ENCODE measurements at places on chromosomes 5 and 9. TPM values are rescaled to one million over a fixed set of nuclear protein-coding genes. Genes with fewer than 3 reads are reported as not detected.

- H3K27me3 ChIP-seq, result no peaks in the 10 kb centered on the region
- DNase-seq, result no peak
- H3K4me3 ChIP-seq, result no peak overlapping the region
- no peaks in the 10 kb centered on the region for H3K36me3 ChIP-seq
- no peaks in the 10 kb centered on the region for H3K4me1 ChIP-seq
Measured at GRCh38 chr5:55547781-55548180, 13.0 kb upstream of the PLPP1 start.

- H3K27me3 ChIP-seq, result peaks cover 2% of the 10 kb centered on the region
- H3K4me1 ChIP-seq, result no peaks in the 10 kb centered on the region
- no peak overlapping the region for H3K4me3 ChIP-seq
- no peaks in the 10 kb centered on the region for H3K36me3 ChIP-seq
Measured at GRCh38 chr5:59819806-59820205, 73.7 kb downstream of the PDE4D start.

DNA sequence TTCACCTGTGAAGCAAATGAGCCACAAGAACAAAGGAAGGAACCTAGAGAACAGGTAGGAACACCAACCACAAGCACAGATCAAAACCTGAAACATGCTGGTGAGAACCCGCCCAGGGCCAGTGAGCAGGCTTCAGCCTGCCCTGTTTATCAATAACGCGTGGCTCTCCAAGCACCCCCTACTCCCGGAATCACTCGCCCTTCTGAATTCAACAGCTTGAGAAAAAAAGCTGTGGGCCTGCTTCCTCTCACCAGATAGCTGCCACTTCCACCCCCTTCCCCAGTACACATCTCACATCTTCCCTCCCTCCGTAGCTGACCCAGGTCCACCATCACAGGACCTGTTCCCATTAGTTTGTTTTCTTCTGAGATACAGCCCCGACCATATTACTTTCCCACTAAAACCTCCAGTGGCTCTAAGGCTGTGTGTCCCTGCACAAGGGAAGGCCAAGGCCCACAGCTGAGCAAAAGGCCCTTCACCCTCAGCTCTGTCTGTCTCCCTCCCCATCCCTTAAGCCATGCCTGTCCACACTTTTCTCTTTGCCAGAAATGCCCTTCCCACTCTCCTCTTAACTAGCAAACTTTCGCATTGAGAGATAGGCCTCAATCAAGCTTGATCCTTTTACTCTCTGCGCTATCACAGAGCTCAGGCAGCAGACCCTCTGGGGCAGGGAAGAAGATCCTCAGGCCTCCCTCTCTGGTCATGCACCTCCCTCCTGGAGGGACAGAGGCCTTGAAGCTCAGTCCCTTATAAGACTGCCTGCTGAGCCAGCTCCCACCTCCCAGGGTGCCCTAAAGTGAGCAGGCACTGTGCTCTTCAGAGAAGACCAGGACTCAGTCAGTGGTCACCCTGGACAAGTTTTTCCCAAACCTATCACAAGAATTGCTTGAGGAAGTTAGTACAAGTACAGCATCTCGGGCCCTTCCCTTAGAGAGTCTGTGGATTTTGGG lies 30.1 kb downstream of the B4GALT1 start:
- no peak overlapping the region for H3K4me3 ChIP-seq
- peak overlapping the region; percentile 64 for H3K27ac ChIP-seq
- H3K27me3 ChIP-seq, result peaks cover 2% of the 10 kb centered on the region
- H3K4me1 ChIP-seq, result peaks cover 39% of the 10 kb centered on the region

GRCh38 chr5:181221792-181222629 lies 1.1 kb upstream of the TRIM41 start:
- H3K27me3 ChIP-seq, result peaks cover 58% of the 10 kb centered on the region
- peaks cover 56% of the 10 kb centered on the region for H3K4me1 ChIP-seq
- peak overlapping the region; percentile 96 for H3K27ac ChIP-seq
- H3K36me3 ChIP-seq, result peaks cover 13% of the 10 kb centered on the region
- DNase-seq, result peak; percentile 98

GRCh38 chr9:94950579-94951323 lies 224.3 kb downstream of the AOPEP start:
- no peak overlapping the region for H3K27ac ChIP-seq
- H3K36me3 ChIP-seq, result peaks cover 5% of the 10 kb centered on the region
- no peak for DNase-seq
- no peaks in the 10 kb centered on the region for H3K27me3 ChIP-seq
- H3K4me3 ChIP-seq, result no peak overlapping the region

DNA sequence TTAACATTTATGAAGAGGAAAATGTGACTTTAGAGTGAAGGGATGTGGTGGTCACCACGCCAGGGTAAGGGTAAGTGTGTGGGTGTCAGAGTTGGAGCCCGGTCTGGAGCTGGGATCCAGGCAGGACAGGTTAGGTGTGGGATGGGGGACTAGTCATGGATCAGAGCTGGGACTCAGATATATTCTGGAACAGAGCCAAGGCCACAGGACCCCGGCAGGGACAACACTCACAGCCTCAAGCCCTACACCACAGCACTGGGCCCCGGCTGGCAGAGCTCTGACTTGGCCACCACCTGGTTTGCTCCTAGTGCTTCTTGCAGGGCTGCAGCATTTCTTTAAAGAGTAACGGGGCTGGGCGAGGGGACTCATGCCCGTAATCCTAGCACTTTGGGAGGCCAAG lies 47.4 kb downstream of the C5orf15 start:
- peaks cover 7% of the 10 kb centered on the region for H3K4me1 ChIP-seq
- H3K27me3 ChIP-seq, result peaks cover 9% of the 10 kb centered on the region
- no peak overlapping the region for H3K27ac ChIP-seq
- no peak overlapping the region for H3K4me3 ChIP-seq
- H3K36me3 ChIP-seq, result no peaks in the 10 kb centered on the region

DNA sequence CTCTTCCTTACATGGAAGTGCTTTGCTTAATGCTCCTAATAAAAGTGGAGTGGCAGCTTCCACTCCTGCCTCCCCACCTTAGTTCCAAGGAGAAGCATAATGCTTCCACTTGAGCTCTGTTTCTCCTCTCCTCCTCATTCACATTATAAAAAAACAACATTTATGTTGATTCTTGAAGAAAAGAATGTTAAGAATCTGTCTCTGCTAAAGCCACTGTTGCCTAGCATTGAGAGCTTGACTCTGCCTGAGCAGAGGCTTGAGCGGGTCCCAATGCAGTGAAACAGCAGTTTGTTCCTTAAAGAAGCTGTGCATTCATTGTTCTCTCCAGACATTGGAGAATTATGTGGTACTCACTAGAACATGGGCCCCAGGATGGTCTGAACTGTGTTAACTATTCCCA lies 101.5 kb upstream of the GHR start:
- no peak overlapping the region for H3K27ac ChIP-seq
- H3K27me3 ChIP-seq, result no peaks in the 10 kb centered on the region
- H3K4me1 ChIP-seq, result no peaks in the 10 kb centered on the region
- DNase-seq, result no peak
- H3K36me3 ChIP-seq, result no peaks in the 10 kb centered on the region
- no peak overlapping the region for H3K4me3 ChIP-seq

DNA sequence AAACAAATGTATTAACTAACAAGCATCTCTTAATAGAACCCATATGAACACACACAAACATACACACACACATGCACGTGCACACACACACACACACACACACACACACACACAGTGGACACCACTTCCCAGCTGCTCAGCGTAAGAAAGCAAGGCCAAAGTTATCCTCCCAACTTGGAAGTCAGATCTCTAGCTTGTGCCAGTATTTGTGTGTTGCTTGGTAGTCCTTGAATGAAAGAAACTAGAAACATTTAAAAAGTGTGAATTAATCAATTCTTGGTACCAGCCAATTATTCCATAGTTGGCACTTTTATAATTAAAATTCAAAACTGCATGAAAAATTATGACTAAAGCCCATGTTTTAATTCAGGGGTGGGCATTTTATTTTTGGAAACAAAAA lies 178.1 kb downstream of the TMEM161B start:
- H3K36me3 ChIP-seq, result no peaks in the 10 kb centered on the region
- H3K27me3 ChIP-seq, result peaks cover 8% of the 10 kb centered on the region
- DNase-seq, result no peak
- H3K4me1 ChIP-seq, result peaks cover 61% of the 10 kb centered on the region
- H3K4me3 ChIP-seq, result no peak overlapping the region
- no peak overlapping the region for H3K27ac ChIP-seq

DNA sequence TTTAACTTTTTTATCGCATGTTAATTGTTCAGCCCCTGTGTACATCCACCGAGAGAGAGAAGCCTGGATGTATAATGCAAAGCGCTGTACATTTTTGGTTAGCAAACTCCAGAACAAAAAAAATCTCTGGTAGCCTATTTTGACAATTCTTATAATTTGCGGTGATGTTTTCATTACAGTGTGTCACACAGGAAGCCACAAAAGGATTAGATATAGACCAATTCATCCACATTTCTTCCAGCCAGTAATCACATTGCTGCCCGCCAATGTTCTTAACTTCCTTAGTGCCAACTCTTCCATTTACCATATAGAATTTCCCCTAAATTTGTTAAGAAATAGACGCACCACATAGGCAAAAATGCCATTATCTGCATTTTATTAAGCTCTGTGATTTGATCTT lies 435.6 kb downstream of the EFNA5 start:
- no peaks in the 10 kb centered on the region for H3K27me3 ChIP-seq
- no peak overlapping the region for H3K4me3 ChIP-seq
- no peak overlapping the region for H3K27ac ChIP-seq

GRCh38 chr5:149298163-149298562 lies 26.5 kb downstream of the AFAP1L1 start:
- no peak overlapping the region for H3K4me3 ChIP-seq
- H3K27me3 ChIP-seq, result no peaks in the 10 kb centered on the region
- H3K36me3 ChIP-seq, result no peaks in the 10 kb centered on the region
- H3K4me1 ChIP-seq, result peaks cover 7% of the 10 kb centered on the region

DNA sequence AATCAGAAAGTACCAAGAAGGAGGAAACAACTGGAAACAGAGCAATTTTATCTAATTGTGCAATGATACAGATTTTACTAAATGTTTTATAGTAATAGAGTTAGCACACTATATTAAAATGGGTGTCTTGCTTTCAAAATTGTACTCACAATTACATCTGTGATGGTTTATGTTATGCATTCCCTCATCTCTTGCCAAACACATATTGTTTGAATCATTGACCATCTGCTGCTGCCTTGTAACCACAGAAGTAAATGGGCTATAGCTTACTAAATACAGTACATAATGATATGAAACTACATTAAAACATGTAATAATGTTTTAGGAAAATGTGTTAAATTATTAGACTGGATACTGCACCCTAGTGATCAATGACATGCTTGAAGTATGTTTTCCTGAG lies 158.1 kb downstream of the SLC25A46 start:
- DNase-seq, result no peak
- no peaks in the 10 kb centered on the region for H3K4me1 ChIP-seq
- H3K36me3 ChIP-seq, result no peaks in the 10 kb centered on the region
- no peak overlapping the region for H3K27ac ChIP-seq

GRCh38 chr5:181043285-181044092 lies 3.4 kb downstream of the BTNL9 start:
- H3K4me3 ChIP-seq, result no peak overlapping the region
- no peaks in the 10 kb centered on the region for H3K4me1 ChIP-seq

DNA sequence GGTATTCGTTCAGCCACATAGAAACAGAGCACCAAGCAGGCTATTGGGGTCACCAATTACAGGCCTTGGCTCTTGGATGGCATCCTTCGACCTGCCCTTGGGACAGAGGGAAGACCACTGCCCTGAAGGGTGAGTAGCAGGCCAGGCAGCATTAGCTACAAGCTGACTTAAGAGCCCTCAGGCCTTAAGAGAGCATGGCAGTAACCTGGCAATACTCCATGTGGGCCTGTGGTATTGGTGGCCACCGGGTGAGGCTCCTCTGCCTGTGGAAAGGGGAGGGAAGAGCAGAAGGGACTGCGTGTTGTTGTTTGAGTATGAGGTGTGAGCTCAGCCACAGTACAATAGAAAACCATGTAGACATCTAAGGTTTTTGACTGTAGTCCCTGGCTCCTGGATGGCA lies 170.6 kb downstream of the MCTP1 start:
- no peak overlapping the region for H3K4me3 ChIP-seq
- no peak overlapping the region for H3K27ac ChIP-seq
- no peaks in the 10 kb centered on the region for H3K4me1 ChIP-seq
- no peaks in the 10 kb centered on the region for H3K27me3 ChIP-seq

DNA sequence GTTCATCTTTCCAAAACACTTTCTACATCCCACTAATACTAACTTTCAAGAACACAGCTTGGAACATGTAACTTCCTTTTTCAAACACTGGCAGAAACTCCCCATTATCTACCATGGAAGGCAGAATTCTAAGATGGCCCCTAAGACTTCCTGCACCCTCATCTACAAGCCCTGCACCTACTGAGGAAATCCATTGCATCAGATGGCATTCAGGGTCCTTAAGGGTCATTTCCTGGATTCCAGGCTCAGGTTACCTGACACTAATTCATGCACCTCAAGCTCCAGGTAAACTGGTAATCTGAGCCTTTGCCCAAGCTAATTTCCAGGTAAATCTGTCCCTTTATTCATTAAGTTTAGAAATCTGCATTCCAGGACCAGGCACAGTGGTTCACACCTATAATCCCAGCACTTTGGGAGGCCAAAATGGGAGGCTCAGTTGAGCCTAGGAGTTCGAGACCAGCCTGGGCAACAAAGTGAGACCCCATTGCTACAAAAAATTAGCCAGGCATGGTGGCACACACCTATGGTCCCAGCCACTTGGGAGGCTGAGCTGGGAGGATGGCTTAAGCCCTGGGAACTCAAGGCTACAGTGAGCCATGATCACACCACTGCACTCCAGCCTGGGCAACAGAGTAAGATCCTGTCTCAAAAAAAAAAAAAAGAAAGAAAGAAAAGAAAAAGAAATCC lies 91.6 kb downstream of the NFIB start:
- DNase-seq, result no peak
- no peak overlapping the region for H3K4me3 ChIP-seq
- no peak overlapping the region for H3K27ac ChIP-seq
- H3K36me3 ChIP-seq, result no peaks in the 10 kb centered on the region
- no peaks in the 10 kb centered on the region for H3K4me1 ChIP-seq

DNA sequence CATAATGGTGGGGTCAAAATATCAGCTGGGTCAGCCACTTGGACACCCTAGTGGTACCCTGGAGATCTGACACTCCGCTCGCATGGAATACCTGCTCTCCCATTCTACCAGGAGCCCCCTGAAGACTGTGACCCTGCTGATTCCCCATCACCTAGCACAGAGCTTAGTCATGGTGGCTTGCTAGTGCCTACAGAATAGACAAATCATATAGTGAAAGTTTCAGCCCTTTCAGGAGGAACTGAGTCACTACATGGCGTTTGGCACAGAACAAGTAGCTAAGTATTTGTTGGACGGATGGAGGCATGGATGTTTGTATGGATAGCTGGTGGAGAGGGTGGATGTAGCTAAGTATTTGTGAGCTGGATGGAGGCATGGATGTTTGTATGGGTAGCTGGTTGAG lies 65.3 kb downstream of the LMX1B start:
- H3K27ac ChIP-seq, result no peak overlapping the region
- peaks cover 94% of the 10 kb centered on the region for H3K27me3 ChIP-seq
- DNase-seq, result no peak
- H3K4me3 ChIP-seq, result peak overlapping the region; percentile 11

Gene PRRT1B
- total RNA-seq, result not detected

Gene NMUR2
- total RNA-seq, result not detected

Gene CRB2
- 80.5 TPM for total RNA-seq

Gene KIAA1191
- total RNA-seq, result 112 TPM

Gene GPR21
- not detected for total RNA-seq

Gene TLX3
- 0.52 TPM for total RNA-seq

Gene JAK2
- 5.0 TPM for total RNA-seq

Gene IFNA2
- total RNA-seq, result not detected

Gene TRIM36
- total RNA-seq, result 18.9 TPM

Gene HBEGF
- 2.4 TPM for total RNA-seq

Gene MVB12B
- 65.5 TPM for total RNA-seq

Gene MYMK
- not detected for total RNA-seq

Data from neural crest cell (in vitro differentiated cells).